ENCODE measurements at places on chromosomes 11 and 22.

DNA sequence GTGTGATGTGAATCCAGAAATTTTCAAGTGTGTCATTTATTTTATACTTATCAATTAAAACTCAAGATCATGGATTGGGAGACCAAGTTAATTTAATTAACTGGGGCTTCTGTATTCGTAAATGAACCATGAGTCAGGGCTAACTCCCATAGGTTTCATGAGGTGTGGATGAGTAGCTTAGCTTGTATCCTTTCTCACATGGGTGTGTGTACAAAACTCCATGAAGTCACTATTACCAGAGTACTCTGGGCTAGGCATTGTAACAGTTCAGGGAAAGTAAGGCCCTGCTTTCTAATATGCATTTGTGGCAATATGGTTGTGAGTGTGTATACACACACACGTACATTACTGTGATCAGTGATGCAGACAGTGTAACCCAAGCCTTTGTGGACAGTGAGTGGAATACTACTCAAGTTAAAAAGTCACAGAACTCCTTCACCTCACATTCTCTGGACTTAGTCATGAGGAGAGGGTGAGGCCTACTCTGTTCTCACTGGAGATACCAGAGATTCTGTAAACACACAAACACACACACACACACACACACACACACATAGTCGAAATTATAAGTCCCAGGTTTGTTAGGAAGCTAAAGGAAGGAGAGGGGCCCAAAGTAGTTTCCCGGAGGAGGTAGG is 3.5 kb downstream of the CNTF start:
- peak; percentile 45 for DNase-seq

- DNase-seq = no peak
Observed at GRCh38 chr22:40330086-40330485, 16.2 kb upstream of the ADSL start.

DNA sequence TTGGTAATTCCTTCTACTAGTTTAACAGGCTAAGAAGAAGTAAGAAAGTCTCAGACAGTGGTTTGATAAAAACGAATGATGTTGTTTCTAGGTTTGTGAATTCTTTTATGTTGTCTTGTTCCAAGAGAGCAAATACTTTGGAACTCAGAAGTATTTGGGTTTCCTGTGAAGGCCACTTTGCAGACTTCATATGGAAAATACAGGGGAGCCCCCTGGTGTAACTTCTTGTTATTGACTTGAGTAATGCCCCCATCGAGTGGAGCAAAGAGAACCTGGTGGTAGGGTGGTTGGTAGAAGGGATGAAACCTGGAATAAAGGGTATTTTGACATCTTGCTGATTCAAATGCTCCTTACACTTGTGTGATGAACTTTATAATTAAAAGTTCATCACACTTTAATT is 40.0 kb upstream of the PTH start:
- peak; percentile 17 for DNase-seq

- DNase-seq = no peak
Observed at GRCh38 chr11:64546600-64546999, 44.4 kb upstream of the SLC22A12 start.

- DNase-seq = no peak
Observed at GRCh38 chr11:11611381-11611780, 10.4 kb downstream of the GALNT18 start.

DNA sequence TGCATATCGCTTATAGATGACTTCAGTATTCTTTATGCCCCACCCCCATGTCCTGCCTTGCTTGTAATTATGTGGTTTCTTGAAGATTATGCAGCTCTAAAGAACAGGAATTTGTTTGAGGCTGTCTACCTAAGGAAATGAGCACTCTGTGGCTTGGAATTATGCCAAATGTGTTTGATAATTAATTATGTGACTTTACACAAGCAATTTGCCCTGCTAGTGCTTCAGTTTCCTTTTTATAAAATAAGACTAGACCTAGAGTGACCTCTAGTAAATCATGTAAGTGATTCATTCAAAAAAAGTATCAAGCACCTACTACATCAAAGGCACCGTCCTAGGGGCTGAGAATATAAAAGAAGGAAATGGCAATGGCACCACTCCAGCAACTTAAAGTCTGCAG is 491.5 kb upstream of the KIRREL3 start:
- DNase-seq = no peak

- no peak for DNase-seq
Observed at GRCh38 chr11:4960877-4961276, 5.4 kb upstream of the OR51A2 start.

- DNase-seq = peak; percentile 79
Observed at GRCh38 chr22:39471381-39472141, 14.7 kb downstream of the MGAT3 start.

- DNase-seq = peak; percentile 31
Observed at GRCh38 chr11:65489706-65490320, 9.0 kb upstream of the MALAT1 start.

GRCh38 chr11:92659793-92660192 is 309.7 kb upstream of the MTNR1B start:
- DNase-seq = no peak

- DNase-seq = peak; percentile 96
Observed at GRCh38 chr22:24208012-24208749, 26.9 kb downstream of the SUSD2 start.

DNA sequence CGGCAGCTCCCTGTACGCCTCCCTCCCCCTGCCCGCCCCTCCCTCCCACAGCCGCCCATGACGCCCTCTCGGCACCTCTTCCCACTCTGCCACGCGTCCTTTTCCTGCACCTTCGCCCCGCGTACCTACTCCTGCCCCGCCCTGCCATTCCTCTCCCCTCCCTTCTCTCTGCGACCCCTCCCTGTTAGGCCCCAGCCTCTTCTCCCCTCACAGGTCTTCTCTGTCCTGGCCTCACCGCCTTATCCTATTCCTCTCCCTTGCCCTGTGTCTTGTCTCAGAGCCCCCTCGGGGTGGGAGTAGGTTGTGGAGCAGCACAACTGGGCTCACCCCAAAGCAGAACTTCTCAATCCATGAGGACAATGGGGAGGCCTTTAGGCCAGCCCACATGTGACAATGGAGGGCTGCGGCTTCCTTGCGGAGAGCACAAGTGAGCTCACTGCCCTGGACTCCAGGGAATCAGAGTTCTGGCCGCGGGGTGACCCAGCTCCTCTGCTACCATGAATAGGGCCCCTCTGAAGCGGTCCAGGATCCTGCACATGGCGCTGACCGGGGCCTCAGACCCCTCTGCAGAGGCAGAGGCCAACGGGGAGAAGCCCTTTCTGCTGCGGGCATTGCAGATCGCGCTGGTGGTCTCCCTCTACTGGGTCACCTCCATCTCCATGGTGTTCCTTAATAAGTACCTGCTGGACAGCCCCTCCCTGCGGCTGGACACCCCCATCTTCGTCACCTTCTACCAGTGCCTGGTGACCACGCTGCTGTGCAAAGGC is 539 bp downstream of the SLC35C1 start:
- peak; percentile 78 for DNase-seq

DNA sequence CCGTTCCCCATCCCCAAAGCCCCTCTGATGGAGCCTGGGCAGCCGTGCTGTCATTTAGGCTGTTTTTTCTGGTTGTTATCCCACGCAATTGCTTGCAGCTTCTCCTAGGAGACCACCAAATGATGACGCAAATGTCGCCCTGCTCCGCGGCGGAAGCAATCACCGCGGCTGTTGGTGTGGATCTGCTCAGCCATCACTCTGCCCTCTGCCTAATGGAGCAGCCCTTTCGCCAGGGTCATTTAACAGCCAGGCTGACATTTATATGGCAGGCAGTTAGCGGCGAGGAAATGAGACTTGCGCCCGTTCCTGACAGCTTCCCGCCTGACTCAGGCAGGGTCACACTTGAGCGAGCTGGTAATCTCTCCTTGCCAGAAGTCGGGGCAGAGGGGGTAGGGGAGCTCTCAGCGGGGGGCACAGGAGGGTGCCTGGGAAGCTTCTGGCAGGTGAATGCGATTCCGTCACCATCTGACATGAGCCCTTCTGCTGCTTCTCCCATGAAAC is 97.9 kb upstream of the RTL6 start:
- no peak for DNase-seq

- DNase-seq = peak; percentile 56
Observed at GRCh38 chr11:2122222-2122906, 16.8 kb downstream of the IGF2 start.

- no peak for DNase-seq
Observed at GRCh38 chr11:1908618-1909017, 10.9 kb upstream of the TNNT3 start.

DNA sequence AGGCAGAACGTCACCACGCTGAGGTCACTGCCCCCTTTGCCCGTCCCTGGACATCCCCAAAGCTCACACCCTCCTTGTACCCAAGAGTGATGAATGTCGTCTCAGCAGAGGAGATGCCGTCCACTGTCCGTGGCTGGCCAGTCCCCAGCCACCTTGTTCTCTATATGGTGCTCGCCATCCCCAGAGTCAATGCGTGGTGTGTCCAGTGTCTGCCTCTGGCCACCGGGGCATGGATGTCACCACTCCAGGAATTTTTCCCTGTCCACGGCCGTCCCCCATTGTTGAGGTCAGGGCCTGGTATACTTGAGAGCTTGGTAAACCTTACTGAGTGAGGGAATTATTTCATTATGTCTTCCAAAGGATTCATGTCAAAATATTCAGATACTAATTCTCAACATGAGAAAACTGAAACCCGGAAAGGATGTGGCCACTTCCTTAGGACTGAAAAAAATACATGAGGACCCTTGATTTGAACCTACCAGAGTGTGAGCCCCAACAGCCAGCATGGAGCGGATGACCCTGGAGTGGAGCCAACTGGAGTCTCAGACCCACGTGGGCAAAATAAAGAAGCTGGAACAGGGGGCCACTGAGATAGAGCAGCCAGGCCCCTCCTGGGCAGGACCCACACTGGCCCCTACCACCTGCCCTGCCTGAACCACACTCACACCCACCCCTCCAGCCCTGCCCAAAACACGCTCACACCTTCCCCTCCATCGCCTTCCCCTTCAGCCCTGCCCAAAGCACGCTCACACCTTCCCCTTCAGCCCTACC is 376.4 kb downstream of the BRD1 start:
- DNase-seq = no peak

DNA sequence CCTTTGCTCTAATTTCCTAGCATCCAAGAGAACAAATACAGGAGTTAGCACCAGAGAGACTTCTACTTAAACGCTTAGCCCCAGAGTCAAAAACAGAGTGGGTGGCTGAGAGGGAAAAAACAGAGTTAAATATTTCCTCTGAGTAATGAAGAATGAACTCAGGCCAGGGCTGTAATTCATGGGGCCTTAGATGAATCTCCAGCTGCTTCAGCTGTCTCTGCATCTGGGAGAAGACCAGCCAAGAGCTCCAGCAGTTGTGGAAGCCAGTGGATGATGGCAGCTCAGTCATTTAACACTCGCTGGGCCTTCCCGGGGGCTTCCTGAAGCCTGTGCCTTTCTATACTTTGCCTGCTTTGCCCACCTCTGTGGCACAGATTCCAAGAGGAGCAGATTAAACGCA is 5.7 kb upstream of the ADAMTS15 start:
- DNase-seq = peak; percentile 30

GRCh38 chr22:25447067-25447685 is 117.3 kb upstream of the GRK3 start:
- DNase-seq = no peak

GRCh38 chr22:20219667-20220628 is 48.2 kb downstream of the RTN4R start:
- DNase-seq = no peak

DNA sequence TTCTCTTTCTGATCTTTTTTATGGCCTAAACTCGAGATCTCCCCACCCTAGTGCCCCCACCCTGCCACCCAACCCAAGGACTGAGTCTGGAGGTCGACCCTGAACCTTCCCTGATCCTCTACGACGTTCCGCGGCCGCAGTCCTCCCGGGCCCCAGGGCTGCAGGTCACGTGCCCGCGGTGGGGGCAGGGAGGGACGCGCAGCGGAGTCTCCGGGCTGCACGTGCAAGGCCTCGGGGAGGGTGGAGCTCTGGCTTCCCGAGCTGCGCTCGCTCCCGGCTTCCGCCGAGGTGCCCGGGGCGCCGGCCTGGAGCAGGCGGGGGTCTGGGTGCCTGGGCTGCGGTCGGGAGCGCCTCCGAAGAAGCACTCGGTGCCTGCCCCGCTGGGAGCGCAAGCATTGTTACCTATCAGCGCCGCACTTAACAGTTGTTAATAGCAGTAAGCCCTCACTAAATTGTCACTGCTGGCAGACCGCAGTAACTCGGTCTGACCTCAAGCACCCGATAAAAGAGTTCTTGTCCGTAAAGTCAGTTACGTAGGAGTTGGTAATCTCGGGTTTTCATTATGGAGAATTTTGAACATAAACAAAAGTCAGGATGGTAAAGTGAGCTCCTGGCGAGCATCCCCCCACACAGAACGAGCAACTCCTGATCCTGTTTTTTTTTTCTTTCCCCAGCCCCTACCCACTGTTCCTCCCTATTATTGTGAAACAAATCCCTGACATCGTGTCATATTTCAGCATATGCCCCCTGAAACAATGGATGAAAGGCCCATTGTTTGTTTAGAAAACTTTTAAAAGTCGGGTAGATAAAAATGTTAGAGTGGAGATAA is 69.7 kb upstream of the EP300 start:
- peak; percentile 92 for DNase-seq

DNA sequence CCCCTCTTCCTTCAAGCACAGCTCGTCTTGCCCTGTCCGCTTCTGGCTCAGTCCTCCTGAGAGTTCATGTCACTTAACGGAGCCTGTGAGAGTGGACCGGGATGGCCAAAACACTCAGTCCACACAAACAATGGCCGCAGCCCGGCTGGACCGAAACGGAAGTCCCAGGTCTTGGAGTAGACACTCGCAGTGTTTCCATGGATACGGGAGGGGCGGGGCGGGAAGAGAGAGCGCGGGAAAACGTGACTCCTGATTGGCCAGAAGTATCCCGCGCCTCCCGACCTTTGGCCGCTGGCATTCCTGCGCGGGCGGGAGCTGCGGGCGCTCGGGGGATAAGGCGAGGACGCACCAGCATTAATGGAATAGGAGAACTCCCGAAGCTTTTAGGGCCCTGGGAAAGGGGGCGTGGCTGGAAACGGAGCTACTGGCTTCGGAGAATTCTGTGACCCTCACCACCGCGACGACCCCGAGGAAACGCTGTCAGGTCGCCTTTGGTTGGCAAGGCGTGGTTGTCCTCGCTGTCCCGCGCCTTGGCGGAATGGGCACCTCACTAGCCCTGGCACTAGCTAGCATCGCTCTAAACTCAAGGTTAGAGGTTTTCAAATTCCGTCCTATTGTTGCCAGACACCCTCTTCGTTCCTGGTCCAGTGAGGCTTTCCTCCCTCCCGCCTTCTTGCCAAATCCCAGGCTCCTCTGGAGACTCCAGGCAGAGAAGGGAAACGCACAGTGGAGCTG is at the start of the genes NLRP14 and ZNF214:
NLRP14 (plus strand) TSS at position 297 of the 735 bp plus-strand sequence. CDS start 18,108 bp downstream, outside the sequence.
ZNF214 (minus strand) TSS at position 164 of the 735 bp plus-strand sequence. CDS start 17,511 bp downstream, outside the sequence.
- peak; percentile 96 for DNase-seq

DNA sequence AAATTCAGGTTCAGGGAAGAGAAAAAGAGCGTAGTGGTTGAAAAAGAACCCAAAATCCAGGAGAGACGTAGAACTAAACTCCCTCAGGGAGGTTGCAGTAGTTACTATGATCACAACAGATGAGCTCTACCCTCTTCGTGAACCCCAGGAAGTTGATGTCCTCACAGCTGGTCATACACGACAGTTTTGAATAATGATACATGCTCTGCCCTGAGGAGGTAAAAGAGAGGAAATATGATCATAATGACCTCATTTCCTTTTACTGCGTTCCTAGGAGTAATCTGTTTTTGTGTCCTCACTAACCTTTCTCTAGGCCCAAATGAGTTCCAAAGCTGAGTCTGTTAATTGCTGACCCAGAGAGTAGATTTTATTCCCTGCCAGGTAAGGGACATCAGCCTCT is 1.3 kb downstream of the PATE2 start:
- DNase-seq = peak; percentile 76

GRCh38 chr11:64364911-64365310 is 5.9 kb downstream of the RPS6KA4 start:
- DNase-seq = no peak

Data from EL (cell line).